ENCODE measurements at places on chromosomes 5 and 9.
A peak's percentile ranks its signal among the peaks of the same experiment; 100 is the strongest.

- DNase-seq = no peak
These were observed 306.8 kb downstream of the TRPM3 start for GRCh38 chr9:70814597-70814996.

- DNase-seq = no peak
These were observed 41.0 kb downstream of the KCNMB1 start for GRCh38 chr5:170348137-170348633.

- no peak for DNase-seq
These were observed 9.9 kb downstream of the ZFAND5 start for GRCh38 chr9:72355153-72355552.

DNA sequence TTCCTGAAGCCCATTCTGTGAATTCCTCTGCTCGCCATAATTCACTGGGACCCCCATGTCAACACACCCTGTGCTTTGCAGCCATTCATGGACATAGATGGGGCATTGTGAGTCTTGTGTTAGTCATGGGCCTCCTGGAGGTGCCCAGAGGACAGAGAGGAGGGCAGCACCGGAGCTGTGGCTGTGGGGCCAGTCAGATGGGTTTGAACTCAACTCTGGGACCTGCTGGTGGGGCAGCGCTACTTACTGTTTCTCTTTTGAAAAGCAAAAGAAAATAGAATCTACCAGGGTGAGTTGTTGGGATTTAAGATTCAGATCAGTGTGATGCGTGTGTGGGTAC lies 11.3 kb upstream of the EXOC3 start:
- no peak for DNase-seq

DNA sequence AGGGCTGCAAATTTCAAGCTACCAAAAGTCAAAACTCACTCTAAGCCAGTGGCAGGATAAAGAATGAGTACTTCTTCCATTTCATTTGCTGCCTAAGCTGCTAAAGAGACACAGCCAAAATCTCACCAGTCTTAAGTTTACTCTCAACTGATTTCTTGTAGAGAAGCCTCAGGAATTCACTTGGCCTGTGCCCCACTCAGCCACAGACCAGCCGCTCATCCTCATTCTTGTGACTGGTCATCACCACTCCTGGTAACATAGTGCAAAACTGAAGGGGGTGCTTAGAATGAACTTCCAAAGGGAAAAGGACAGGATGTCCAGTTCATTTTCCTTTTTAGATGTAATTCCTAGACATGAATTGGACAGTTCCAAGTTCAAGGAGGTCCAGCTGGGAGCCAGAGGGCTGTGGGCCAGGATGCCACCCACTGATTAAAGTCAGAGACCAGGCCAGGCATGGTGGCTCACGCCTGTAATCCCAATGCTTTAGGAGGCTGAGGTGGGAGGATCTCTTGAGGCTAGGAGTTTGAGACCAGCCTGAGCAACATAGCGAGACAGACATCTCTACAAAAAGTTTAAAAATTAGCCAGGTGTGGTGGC lies 72.7 kb upstream of the RANBP3L start:
- no peak for DNase-seq

DNA sequence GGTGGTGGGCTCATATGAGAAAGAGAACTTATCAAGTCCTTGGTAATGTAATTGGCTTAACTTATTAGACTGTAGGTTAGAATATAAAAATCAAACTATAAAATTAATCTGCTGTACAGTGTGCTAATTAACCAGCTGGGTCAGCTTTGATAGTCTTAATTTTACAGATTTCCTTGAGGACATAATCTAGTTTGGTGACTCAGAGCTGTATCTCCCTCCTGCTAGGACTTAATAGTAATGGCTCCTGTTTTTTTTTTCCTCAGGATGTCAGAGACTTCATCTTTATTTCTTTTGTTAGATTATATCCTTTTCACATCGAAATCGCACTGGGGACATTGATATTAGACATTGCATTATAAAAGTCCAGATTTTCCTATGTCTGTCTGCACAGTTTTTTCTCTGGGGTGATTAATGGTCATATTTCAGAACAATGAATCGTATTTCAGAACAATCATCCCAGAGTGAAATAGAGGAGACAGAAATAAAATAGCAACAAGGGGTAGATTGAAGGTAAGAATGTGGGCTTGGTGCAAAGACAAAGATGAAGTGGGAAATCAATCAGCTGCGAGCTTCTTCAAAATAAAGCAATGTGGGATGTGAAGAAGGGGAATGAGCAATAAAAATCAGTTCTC lies 346.4 kb upstream of the RIOK2 start:
- DNase-seq = no peak

GRCh38 chr5:133460172-133460758 lies 152.1 kb downstream of the FSTL4 start:
- peak; percentile 49 for DNase-seq

DNA sequence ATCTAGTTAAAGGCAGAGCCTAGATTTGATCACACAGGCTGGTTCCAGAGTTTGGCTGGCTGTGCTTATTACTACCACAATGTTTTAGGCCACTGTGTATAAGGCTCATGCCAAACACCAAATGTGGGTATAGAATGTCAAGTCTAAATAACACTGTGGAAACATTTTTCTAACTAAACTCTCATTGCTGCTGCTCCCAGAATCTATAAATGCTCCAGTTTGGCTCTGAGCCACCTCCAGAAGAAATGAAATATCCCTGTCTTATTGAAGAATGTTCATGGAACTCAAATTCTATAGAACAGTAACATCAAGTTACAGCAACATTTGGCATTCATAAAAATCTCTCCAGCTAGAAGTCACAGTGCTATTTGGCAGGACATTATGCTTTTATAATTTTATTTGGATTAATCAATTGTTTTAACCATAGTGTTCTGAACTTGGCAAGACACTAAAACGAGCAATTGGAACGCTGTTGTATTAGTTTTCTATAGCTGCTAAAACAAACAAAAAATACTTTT lies 178.1 kb upstream of the COX7C start:
- no peak for DNase-seq

DNA sequence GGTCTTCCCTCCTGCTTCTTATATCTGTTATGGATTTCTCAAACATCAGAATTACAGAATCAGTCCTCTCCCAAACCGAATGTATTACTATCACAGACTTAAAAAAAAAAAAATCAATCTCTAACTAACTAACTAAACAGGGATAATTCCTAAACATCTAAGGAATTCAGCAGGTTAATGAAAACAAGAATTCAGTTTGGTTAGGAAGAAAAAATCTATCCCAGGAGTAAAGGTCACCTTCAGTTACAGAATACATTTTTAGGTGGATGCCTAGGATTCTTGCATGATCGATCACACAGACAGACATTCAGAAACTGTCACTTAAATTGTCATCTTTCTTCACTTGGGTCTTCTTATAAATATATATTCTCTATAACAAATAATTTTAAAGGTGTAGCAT lies 11.5 kb downstream of the PTAR1 start:
- DNase-seq = no peak

GRCh38 chr9:128077847-128078503 lies 9.9 kb downstream of the SLC25A25 start:
- no peak for DNase-seq

GRCh38 chr5:72179028-72179815 lies 71.9 kb downstream of the MAP1B start:
- DNase-seq = peak; percentile 50

- no peak for DNase-seq
These were observed 50.9 kb downstream of the AP3B1 start for GRCh38 chr5:78243639-78244038.

GRCh38 chr5:111004291-111004690 lies 67.2 kb upstream of the TSLP start:
- DNase-seq = no peak

DNA sequence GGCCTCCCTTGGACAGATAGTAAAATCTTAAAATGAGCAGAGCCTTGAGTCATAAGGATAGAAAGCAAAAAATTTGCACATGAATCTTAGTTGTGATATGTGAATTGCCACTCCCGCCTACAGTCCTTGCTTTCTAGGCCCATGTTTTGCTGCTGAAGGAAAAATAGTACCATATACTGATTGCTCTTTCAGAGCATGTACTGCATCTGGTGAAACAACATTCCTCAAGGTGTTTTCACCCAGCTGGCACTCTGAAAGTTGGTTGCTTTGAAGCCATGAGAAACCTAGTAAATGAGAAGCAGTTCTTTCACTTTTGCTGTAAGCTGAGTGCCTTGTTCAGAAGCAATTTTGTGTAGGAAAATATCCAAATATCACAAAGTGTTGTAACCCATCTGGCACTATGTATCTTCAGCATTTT lies 10.3 kb downstream of the CDC37L1 start:
- DNase-seq = no peak

DNA sequence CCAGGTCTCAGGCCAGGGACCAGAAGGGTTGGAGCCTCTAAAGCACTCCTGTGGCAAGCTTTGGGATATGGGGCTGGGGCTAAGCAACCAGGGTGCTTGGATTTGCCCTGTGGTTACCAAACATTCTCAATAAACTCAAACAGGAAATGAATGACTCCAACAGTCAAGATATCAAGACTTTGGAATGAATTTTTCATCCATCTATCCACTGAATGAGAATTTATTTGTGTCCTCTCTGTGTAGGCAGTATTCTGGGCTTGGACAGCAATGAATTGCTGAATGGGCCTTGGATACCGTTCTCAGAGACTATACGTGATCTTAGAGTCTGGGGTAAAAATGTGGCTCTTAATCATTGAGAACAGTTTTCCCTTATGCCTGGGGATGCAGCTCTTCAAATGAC lies 212.5 kb downstream of the DAB2IP start:
- DNase-seq = no peak

- DNase-seq = peak; percentile 64
These were observed 348.5 kb downstream of the BNC2 start for GRCh38 chr9:16521868-16522411.

DNA sequence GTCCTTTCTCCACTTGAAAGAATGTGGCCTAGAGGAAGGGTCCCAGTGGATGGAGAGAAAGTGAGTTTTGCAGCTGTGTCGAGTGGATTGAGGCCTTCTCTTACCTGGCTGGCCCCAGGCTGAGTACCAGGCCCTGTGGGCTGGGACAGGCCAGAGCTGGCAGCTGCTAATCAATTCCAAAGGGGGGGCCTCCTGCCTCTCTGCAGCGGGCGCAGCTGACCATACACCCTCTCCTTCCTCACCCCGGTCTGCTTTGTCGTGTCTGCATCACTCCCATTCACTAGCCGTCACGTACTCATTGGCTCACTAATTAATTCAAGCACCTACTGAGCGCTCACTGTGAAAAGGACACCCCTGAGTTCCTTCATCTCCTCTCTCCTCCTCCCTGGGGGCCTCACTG lies 58.4 kb upstream of the PITX1 start:
- DNase-seq = no peak

DNA sequence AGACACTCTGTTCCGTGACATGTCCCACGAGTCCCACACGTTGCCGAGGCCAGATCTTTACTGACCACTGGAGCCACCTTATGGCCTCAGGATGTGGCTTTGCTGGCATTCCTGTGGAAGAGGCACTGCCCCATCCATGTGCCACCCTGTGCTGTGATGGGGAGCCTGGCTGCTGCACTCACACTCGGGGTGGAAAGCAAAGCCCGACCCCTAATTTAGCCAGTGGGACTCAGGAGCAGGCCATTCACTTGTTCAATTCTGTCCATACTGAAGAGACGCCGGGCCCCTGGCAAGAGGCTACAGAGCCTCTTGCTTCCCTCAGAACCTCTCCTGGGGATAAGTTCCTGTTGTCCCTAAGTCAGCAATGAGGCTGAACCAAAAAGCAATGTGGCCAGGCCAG lies 18.6 kb upstream of the CEP72 start:
- no peak for DNase-seq

GRCh38 chr9:83440641-83441040 lies 97.6 kb downstream of the FRMD3 start:
- DNase-seq = no peak

- no peak for DNase-seq
These were observed 66.1 kb downstream of the APBA1 start for GRCh38 chr9:69606089-69606488.

GRCh38 chr5:120465436-120465961 lies 1.4 kb downstream of the PRR16 start:
- no peak for DNase-seq

DNA sequence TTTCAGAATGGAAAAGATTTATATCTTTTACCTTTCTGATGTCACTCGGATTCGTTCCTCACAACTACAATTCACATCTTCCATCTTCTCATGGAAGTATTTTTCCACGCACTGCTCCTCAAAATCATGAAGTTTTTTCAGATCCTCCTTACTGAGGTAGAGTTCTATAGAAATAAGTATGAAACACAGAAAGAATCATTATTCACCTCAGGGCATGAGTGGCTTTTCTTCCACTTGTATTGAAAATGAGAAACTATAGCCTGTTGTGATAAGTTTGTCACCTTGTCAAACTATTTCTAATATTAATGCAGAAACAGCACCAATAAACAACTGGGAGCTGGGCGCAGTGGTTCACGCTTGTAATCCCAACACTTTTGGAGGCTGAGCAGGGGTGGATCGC lies 116.0 kb downstream of the TRPM6 start:
- DNase-seq = no peak

DNA sequence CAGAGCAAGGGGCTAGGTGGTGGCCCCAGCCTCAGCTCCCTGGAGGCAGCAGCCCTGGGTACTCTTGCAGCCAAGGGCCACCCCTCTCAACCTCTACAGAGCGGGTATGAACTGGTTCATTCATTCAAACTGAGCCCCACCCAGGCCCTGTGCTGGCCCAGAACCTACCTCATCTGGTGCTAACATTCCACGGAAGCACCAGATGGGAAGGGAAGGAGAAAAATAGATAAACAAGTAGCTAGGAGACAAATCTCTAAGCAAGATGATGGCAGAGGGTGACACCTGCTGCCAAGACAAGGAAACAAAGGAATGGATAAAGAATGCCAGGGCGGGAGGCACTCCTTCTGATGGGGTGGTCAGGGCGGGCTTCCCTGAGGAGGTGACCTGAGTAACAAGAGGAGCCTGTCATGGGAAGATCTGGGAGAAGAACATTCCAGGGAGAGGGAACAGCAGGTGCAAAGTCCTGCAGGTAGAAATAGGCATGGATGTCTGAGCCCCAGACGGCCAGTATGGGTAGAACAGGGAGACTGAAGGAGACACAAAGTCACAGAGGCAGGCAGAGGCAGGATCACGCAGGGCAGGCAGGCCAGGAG lies 6.1 kb downstream of the ST6GALNAC4 start:
- no peak for DNase-seq

GRCh38 chr5:38953426-38954012 lies 107.7 kb downstream of the OSMR start:
- no peak for DNase-seq

- no peak for DNase-seq
These were observed 514.1 kb upstream of the MEF2C start for GRCh38 chr5:89397096-89397495.

- no peak for DNase-seq
These were observed 27.6 kb upstream of the HMCN2 start for GRCh38 chr9:130237763-130238524.

DNA sequence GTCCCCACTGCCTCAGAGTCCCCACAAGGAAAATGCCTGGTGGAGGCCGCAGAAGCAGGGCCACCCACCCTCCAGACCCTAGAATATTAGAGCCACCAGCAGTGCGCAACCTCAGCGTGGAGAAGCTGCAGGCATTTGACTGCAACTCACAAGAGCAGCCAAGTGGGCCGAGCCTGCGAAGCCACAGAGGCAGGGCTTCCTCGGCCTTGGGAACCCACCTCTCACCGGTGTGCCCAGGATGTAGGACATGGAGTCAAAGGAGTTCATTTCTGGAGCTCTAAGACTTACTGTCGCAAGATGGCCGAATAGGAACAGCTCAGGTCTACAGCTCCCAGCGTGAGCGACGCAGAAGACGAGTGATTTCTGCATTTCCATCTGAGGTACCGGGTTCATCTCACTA lies 397.9 kb upstream of the PIK3R1 start:
- DNase-seq = no peak

- no peak for DNase-seq
These were observed 278.9 kb downstream of the GADD45G start for GRCh38 chr9:89883401-89884341.

Data from COLO829 (cell line).